ENCODE measurements at places on chromosomes 16 and 17.

DNA sequence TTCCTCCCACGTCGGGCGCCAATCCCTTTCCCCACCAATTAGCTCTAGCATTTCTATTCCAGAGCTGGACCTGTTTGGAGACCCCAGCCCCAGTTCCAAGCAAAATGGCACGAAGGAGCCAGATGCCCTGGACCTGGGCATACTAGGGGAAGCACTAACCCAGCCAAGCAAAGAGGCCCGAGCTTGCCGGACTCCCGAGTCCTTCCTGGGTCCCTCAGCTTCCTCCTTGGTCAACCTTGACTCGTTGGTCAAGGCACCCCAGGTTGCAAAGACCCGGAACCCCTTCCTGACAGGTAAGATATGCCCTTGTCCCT is 5.6 kb upstream of the SPATA20 start:
- DNase-seq, result no peak

DNA sequence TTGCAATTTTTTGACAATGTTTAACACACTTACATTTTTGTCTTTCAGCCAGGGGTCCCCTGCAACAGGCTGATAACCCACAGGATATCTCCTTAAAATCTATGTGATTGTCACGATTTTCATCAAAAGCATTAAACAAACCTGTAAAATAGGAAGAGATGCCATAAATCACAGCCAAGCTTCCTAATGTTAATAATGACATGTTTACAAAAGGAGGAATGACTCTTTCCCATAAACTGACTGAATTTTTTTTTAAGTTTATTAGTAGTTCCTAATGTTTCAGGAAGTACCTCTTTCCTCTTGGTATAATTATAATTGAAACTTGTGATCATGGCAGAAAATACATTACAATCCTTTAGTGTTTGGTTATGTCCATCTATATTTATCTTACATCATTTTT is 119.6 kb downstream of the CA4 start:
- no peak for DNase-seq

GRCh38 chr17:50922107-50922506 is 56.0 kb upstream of the TOB1 start:
- DNase-seq, result no peak

DNA sequence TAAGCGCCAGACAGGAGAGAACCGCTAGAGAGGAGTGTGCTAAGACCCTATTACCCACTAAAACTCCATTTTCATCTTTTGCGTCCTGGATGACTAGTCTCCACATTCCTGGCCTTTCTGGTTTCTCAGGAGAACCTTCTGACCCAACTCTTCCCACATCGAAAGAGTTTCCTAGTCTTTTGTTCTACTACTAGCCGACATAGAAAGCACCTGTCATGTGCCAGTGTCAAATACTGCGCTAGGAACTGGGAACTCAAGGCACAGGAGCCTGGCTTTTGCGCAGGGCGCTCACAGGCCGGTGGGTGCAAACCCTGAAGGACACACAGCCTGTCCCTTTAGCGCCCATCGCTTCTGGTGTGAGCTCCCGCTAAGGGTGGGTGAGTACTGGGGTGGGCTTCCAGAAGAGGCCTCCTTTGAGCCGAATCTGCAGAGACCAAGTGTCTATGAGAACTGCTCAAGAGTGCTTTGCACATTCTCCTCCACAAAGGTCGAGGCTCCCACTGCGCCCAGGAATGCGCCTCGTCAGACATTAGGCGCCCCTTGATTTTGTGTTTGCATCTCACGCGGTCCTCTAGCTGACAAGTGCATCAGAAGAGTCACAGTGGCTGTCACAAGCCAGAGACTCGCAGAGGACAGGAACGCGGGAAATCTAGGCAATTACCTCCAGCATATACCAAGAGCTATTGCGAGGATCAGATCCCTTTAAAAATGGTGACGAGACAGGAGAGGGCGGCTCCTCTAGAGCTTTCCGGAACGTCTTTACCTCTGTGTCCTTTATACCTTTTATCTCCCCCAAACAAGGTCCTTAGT is 2.0 kb upstream of the PSMB3 start:
- DNase-seq, result no peak

GRCh38 chr16:82848013-82848412 is 221.2 kb downstream of the CDH13 start:
- no peak for DNase-seq

DNA sequence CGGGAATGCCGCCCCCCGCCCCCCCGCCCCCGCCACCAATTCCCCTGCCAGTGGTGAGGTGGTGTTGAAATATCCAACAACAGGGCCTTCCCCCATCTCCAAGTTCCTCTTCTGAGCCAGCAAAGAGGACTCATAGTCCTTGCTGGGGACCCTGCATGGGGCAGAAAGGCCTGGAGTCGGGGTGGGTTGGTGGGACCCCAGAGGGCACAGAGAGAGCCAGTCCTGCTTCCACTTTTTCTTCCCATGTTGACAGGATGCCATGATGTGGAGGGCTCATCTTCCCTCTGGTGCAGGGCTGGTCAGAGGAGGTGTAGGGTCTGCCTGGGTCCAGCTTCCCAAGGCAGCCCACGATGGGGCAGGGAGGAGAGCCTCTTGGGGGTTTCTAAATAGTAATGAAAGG is 49.0 kb upstream of the PIK3R6 start:
- DNase-seq, result no peak

DNA sequence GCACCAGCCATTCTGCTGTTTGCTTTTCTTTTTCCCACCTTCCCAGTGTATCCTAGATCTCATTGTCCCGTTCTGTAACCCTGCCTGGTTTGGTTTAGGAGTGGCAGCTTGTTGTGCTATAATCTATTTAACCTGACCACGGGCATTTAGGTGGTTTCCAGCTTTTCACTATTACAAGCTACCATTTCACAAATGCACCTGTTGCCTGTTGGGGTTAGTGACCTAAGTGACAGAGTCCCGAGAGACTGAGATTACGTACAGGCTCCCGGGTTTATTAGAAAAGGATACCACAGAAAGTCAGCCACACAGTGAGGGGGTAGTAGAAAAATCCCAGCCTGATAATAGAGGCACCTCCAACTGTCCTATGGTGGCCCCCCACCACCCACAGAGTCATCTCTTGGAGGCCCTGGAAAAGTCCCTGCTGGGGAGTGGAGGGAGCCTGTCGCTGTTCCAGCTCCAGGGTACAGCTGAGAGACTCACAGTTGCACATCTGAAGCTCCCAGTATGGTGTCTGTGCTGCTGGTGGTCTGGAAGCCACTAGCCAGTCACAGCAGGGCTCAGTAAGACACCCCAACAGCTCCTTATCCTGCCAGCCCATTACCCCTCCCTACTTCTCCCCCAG is 21.2 kb downstream of the CLEC16A start:
- DNase-seq, result no peak

GRCh38 chr16:66904428-66904845 is 14.2 kb downstream of the CDH16 start:
- no peak for DNase-seq

- DNase-seq, result no peak
Observed at GRCh38 chr16:61908426-61908825, 127.8 kb downstream of the CDH8 start.

DNA sequence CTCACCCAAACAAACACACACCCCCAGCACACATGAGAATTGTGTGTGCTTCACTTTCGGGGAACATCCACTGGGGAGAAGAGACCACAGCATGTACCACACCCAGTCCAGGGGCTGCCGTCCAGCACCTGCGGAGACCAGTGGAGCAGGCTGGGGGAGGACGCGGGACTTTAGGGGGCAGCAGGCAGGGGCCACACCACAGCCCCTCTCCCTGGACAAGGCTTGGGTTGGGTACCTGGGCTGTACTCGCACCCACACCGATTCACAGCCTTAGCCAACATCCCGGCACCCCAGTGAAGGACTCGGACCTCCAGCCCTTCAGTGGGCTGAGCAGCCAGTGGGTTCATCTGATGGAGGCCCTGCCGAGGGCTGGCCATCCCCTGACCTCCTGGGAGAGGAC is 63.3 kb downstream of the RBFOX3 start:
- no peak for DNase-seq

Measured in stimulated activated CD4-positive, alpha-beta T cell treated with anti-CD3 and anti-CD28 coated beads, Interleukin-12 subunit alpha, Interleukin-12 subunit beta, amount 100 ng/mL, for 48 hours (primary cell).